ENCODE measurements at places on chromosomes 1 and 21.
A peak's percentile ranks its signal among the peaks of the same experiment; 100 is the strongest.

GRCh38 chr1:34425785-34426184, 249.1 kb downstream of the C1orf94 start:
- no peak for DNase-seq

GRCh38 chr1:180967558-180967957, 54.9 kb downstream of the KIAA1614 start:
- no peak for DNase-seq

DNA sequence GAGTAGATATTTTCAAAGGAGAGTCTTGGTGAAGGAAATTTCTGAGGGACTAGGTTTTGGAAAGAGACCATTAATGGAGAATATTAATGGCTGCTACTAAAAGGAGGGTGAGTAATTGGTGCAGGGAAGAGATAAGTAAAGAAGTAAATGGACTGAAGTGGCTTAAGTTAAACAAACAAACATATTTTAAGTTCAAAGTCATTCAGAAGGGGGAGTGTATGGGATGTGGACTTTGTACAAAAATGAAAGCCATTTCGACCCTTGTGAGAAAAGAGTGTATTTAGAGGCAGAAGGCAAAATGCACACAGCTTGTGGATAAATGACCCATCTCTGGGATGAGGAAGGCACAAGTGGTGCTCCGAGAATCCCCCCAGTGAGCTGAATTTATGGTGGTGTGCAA, 171.7 kb downstream of the BACH1 start:
- no peak for DNase-seq

- peak; percentile 15 for DNase-seq
These were observed 83.9 kb downstream of the FASLG start for GRCh38 chr1:172742599-172743500.

DNA sequence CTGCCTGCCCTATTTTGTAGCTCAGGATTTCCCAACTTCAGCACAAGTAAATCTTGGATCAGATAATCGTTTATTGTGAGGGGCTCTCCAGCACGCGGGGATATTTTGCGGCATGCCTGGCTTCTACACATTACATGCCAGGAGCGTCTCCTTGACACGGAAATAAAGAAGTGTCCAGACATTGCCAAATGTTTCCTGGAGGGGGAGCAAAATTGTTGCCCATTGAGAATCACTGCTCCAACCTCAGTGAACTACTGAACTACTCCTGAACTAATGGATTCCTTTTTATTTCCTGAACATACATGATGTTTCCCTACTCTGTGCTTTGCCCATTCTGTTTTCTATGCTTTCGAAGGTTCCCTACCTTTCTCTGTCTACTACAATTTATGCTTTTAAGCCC, 1359.1 kb upstream of the ADGRL2 start:
- no peak for DNase-seq

- DNase-seq, result no peak
These were observed 18.9 kb upstream of the TMEM54 start for GRCh38 chr1:32919811-32920733.

- no peak for DNase-seq
These were observed 105.4 kb downstream of the PTPN14 start for GRCh38 chr1:214445831-214446614.

DNA sequence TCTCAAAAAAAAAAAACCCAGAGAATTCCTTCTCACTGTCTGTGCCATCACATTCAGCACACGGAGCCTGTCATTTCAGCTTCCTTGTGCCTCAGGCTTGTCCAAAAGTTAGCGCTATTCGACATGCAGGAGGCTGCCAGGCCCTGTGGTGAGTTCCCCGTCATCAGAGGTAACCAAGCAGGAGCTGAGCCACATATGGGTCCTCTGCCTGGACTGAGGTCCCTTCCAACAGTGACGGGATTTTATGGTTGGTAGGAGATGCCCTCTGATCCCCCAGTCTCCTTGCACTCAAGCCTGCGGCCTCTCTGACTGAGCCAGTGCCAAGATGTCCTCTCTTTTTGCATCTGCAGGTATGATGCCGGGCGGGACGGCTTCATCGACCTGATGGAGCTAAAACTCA, 12.7 kb upstream of the CTRC start:
- no peak for DNase-seq

GRCh38 chr1:89757532-89757931, 63.3 kb upstream of the LRRC8D start:
- no peak for DNase-seq

DNA sequence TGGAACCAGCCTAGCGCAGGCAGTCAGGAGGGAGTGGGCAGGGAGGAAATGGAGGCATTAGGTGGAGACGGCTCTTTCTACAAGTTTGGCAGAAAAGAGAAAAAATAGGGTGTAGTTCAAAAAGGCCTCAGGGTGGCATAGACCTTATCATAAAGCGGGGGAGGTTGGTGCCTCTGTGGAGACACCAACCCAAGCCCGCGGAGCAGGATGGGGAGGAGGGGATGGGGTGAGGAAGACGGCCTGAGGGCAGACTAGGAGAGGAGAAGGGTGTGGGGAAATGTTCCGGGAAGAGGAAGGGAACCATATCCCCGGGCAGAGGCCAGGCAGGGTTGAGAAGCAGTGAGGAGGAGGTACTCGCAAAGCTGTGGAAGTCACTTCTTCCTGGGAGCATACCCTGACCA, 17.4 kb upstream of the SHE start:
- DNase-seq, result no peak

DNA sequence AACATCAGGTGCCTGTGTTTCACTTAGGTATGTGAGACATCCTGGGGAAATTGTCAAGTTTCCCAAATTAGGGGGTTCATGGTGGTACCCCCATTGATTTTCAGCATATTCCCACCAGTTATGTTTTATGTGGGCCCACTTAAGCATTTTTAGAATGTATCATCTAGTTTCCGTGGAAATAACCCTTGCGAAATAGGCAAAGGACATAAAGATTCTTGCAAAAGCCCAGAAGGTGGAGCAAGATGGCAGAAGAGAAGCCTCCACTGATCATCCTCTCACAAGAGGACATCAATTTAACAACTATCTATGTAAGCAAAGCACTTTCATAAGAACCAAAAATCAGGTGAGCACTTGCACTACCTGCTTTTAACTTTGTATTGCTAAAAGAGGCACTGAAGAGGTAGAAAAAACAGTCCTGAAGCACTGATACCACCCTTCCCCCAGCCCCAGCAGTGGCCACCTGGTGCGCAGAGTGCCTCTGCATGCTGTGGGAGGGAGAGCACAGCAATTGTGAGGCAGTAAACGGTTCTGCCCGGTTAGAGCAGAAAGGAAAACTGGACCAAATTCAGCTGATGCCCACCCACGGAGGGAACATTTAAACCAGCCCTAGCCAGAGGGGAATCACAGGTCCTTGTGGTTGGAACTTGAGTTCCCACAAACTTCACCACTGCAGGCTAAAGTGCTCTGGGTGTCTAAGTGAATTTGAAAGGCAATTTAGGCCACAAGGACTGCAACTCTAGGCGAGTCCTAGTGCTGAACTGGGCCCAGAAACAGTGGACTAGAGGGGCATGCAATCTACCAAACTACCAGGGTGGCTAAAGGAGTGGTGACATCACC, 23.2 kb downstream of the MCOLN2 start:
- no peak for DNase-seq

GRCh38 chr1:82927753-82928152, 1071.2 kb downstream of the TTLL7 start:
- DNase-seq, result no peak

DNA sequence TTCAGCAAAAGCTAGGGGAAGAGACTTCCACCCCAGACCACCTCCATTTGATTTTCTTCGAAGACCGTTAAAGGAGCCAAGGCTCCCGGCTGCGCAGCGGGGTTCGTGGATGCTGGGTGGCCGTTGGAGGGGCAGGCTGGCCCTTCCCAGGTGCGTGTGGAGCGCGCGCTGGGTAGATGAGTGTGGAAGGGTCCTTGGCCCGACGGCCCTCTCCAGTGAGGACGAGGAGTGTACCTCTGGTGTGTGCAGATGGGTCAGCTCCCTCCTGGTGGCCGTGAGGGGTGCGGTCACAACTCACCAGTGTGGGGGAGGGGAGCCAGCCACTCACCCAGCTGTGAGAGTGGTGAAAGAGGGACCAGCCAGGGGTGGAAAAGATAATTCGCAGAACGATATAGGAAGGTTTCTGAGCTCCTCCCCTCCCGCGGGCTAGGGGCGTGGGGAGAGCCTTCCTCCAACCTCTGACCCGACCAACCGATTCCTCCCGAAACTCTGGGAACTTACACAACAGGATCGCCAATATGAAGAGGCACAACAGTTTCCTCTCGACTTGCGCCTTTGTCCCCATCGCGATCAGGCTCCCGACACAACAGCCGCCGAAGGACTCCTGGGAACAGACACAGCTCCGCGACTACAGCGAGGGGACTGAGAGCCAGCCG, at the start of gene F11R:
F11R (minus strand) TSS at position 644 of the 656 bp plus-strand sequence; CDS start at position 565, 79 bp downstream.
- peak; percentile 55 for DNase-seq

GRCh38 chr1:109667452-109668122, at the start of gene GSTM2:
Gene GSTM2, plus strand, starts transcription at chr1:109668057. Its CDS starts 59 bp downstream, at chr1:109668116.
- DNase-seq, result peak; percentile 81

DNA sequence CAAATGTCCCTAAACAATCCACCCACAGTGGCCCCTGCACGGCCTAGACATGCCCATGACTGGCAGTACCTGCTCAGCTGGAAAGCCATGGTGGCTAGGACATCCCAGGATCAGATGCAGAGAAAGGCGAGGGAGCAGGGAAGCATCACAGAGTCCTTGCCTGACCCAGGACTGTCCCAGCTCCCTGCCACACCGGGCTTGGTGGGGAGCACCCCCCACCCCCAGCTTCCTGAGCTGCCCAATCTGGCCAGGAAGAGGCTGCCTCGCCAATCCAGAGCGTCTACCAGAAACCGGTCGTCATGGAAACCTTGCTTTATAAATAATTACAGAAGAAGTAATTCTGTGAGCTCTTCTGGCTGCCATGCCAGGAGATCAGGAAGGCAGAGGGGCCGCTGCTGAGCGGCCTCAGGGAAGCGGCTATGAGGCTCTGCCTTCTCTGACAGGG, 34.8 kb downstream of the ACOT7 start:
- DNase-seq, result no peak

DNA sequence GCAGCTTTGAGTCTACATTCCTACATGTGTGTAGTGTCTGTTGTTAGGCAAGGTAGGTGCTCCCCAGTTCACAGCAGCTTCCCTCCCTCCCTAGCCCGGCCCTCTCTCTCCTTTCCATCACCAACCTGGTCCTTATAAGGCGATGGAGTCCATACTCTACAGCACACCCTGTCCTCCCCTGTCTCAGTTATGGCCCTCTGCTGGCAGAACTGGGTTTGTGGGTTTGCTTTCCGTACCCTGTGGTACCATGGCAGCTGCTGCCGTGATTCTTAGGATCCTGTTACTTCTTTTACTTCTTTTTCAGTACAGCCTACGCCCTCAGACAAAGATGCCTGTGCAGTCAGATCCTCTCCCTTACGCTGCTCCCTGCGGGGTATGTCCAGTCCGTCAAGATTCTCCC, 31.7 kb downstream of the AK5 start:
- DNase-seq, result no peak

DNA sequence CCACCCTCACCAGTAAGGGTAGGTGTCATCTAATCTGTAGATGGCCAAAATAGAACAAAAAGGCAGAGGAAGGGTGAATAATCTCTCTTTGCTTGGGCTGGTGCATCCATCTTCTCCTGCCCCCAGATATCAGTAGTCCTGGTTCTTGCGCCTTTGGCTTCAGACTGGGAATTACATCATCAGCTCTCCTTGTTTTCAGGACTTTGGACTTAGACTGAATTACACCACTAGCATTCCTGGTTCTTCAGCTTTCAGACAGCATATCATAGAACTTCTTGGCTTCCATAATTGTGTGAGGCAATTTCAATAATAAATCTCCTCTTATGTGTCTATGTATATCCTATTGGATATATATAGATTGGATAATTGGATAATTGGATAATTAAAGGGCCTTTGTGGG, 403.0 kb upstream of the USP24 start:
- DNase-seq, result no peak

GRCh38 chr1:63950023-63950422, 176.2 kb downstream of the ROR1 start:
- DNase-seq, result no peak

DNA sequence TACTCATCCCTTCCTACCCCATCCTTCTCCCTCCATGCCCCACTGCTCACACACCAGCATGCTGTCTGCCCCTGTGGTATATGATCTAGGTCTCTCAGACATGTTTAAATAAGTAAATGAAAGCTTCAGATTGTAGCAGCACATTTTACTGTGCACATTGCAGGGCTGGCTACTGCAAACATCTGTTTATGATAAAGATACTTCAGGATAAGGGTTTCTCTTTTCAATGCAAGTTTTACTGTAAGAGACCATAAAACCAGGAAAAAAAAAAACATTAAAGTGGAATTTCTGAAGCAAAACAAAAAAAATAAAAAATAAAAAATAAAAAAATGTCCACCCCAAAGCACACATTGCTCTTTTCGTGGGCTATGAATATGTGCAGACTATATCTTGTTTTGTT, 184.4 kb downstream of the USH2A start:
- DNase-seq, result no peak

DNA sequence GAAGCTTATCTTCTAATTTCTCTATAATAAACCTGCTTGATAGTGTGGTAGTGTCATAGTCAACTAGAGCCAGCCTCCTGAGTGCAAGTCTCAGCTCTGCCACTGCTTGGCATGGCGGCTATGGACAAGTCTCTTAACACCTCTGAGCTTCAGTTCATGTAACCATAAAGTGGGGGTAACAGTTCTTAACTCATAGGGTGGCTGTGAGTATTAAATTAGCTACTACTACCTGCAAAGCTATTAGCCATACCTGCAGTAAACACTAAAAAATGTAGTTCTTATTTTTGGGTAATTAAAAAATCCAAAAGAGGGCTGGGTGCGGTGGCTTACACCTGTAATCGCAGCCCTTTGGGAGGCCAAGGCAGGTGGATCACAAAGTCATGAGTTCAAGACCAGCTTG, 2.2 kb upstream of the CDC42 start:
- no peak for DNase-seq

- DNase-seq, result no peak
These were observed 37.2 kb downstream of the PTPN14 start for GRCh38 chr1:214514032-214514818.

GRCh38 chr21:16872616-16873015, 640.2 kb upstream of the CXADR start:
- DNase-seq, result no peak

DNA sequence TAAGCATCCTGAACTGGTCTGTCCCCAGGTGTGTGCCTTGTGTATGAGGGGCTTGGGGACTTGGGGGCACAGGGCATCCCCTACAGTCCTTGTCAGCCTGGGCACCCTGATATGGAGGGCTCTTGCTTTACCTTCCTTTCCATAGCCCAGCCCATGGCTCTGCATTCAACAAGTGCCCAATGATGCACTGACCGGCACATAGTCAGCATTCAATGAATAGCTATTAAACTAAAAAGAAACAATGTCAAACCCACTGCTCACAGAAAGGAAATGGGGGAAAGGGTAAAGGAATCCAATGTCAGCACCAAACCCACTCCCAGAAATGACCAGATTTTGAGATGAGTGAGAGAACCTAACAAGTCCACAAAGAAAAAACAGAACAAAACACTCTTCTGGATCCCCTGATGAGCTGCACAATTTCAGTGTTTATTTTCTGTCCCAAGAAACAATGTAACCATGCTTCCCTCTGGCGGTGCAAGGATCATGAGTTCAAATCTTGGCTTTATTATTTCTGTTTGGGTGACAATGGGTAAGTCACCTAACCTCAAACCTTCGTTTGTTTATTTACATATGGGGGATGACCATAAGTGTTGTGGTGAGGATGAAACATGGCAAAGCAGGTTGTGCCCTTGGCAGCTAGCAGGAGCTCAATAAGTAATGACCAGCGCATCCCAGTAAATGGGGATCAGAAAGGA, 22.0 kb downstream of the SYT6 start:
- DNase-seq, result no peak

GRCh38 chr1:110118636-110119396, 6.6 kb downstream of the UBL4B start:
- no peak for DNase-seq

- DNase-seq, result no peak
These were observed 338 bp upstream of the TOR1AIP1 start for GRCh38 chr1:179881642-179882252.

All from NCI-H2171 (cell line).